ENCODE measurements at places on chromosomes 11 and 22.

DNA sequence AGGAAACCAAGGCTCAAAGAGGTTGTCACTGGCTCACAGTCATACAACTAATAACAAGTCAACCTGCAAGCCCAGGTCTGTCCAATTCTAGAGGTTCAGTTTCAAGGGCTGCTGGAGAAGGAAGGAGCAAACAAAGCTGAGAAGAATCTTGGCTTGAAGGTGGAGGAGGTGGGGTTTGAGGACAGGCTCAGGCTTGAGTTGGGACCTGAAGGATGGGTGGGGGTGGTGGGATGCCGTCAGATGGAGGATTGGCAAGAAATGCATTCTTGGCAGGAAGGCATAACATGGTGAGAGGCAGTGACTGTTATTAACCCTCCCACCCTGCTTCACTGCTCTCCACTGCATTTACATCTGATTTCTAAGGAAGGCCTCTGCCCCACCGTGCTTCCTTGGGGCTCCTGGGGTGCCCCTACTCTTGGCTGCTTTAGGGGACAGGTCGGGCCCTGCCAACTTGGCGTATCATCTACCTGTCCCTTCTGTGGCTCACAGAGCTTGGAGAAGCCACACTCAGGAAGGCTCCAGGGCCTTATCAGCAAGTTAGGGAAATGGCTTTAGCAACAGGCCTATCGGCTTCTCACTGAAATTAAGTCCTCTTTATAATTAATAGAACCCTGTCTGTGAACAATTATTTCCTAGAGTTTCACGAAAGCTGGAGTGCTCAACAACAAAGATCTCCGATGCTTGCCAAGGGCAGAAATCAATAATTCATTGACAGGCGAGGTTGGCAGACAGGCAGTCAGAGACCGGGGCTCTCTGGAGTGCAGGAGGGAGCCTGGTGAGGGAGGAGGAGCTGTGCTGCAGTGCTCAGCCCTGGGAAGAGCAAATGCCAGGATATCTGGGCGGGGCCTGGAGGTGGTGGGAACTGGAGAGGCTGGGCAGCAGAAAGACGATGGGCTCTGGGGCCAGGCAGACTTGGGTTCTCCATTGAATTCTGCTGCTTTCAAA lies 84.9 kb upstream of the NARS2 start:
- no peak for DNase-seq

DNA sequence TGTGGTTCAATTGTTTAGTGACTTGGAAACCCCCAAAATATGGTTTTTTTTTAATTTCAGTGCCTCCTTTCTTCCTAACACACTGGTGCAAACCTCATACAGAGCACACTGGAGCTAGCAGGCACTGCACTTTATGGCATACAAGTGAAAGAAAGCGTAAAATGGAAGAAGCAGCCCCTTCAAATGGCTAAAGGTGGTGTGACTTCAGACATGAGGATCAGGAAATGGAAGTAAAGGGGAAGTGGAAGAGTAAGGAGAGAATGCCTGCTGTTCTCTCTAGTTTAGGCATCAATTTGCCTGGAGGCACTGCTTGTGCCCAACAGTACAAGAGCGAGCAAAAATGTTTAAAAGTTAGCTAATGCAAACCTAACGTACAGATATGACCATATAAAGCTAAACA lies 5.7 kb downstream of the RSF1 start:
- no peak for DNase-seq

- peak; percentile 63 for DNase-seq
These were observed 6.5 kb upstream of the SPON1 start for GRCh38 chr11:13955971-13956421.

DNA sequence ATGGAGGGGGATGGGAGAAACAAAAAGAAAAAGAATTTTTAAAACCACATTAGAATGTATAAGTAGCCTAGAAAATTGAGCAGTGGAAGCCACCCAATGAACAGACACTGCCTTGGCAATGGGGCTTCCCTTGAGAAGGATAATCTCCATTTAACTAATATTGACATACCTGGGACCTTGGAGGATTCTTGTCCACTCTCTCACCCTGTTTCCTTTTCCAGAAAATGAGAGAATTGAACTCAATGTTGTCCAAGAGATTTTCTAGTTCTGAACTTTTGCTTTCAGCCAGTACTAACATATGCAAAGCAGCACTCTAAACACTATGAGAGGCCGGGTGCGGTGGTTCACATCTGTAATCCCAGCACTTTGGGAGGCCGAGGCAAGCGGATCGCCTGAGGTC lies 524 bp downstream of the MS4A8 start:
- DNase-seq = no peak

GRCh38 chr22:48485149-48486133 lies 1342.2 kb downstream of the BRD1 start:
- no peak for DNase-seq

DNA sequence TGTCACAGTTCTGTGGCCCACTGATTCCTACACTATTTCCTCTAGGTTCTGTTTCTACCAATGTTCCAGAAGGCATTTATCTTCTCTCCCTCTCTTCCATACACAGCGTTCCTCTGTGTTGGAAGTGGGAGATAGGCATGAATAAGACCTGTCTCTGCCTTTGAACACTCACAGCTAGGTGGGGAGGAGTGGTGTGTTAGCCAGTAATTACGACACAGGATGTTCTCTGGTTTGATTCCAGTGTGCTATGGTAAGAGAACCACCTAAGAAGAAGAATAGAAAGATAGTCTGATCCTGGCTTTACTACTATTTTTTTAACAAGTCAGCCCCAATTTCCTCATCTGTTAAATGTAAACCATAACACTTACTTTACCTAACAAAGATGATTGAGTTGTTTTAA lies 200.2 kb upstream of the MTMR2 start:
- DNase-seq = no peak

GRCh38 chr22:25637032-25637431 lies 72.6 kb downstream of the GRK3 start:
- no peak for DNase-seq

GRCh38 chr11:125070699-125071254 lies 7.7 kb downstream of the SLC37A2 start:
- peak; percentile 48 for DNase-seq

- DNase-seq = no peak
These were observed 75.9 kb downstream of the PHF21B start for GRCh38 chr22:44933666-44934453.

DNA sequence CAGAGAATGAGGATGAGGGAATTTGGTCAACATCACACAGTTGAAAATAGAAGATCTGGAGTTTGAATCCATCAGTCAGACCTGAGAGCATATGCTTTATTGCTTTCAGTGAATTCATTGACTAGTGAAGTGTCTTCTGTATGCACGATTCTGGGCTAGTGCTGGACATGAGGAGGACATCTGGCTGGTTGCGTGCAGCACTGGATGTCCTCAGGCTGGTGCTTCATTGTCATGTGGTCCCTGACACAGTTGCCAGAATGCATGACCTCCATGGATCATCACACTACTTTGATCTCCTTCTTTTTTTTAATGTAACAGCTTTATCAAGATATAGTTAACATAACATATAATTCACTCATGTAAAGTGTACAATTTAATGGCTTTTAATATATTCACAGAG lies 44.5 kb upstream of the MMP7 start:
- no peak for DNase-seq

DNA sequence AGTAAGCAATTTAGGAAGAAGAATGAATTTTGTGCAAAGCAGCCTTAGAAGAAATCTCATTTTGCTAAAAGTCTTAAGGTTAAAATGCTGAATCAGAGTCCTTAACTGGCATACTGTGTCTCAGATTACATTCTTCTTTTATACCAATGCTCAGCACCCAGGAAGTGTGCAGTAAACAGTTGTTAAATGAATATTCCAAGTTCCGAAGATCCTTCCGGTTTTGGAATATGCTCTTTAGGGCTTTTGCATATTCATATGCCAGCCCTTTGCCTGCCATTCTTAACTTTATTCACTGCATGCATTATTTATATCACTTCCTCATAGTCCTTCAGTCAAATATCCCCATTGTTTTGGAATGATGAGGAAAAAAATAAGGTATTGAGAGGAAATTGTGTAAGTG lies 242.0 kb downstream of the DDX10 start:
- DNase-seq = no peak

GRCh38 chr22:19755722-19756287 lies 4.8 kb upstream of the TBX1 start:
- no peak for DNase-seq

DNA sequence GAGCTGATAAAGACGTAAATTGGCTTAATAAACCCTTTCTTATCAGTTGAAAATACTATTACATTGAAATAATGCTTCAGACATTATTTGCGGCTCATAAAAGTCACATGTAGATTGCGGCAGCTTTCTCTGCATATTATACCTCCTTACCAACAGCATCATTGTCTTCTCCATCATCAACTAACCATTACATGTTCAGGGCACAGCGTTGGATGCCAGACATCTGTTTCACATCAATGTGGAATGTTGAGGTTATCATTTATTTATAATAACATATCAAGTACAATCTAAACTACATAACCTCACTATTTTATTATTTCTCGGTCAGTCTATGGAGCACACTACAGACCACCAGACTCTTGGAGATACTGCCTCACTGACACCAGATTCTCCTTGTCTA lies 573.8 kb upstream of the FAT3 start:
- no peak for DNase-seq

GRCh38 chr11:35178067-35178805 lies 39.3 kb downstream of the CD44 start:
- DNase-seq = no peak

GRCh38 chr11:114522818-114523217 lies 36.9 kb downstream of the NXPE1 start:
- DNase-seq = no peak

GRCh38 chr11:29293825-29294224 lies 723.0 kb downstream of the KCNA4 start:
- DNase-seq = peak; percentile 74

- DNase-seq = no peak
These were observed 2.3 kb downstream of the B3GAT1 start for GRCh38 chr11:134409552-134410429.

- no peak for DNase-seq
These were observed 165.8 kb downstream of the BUD13 start for GRCh38 chr11:116607027-116607426.

DNA sequence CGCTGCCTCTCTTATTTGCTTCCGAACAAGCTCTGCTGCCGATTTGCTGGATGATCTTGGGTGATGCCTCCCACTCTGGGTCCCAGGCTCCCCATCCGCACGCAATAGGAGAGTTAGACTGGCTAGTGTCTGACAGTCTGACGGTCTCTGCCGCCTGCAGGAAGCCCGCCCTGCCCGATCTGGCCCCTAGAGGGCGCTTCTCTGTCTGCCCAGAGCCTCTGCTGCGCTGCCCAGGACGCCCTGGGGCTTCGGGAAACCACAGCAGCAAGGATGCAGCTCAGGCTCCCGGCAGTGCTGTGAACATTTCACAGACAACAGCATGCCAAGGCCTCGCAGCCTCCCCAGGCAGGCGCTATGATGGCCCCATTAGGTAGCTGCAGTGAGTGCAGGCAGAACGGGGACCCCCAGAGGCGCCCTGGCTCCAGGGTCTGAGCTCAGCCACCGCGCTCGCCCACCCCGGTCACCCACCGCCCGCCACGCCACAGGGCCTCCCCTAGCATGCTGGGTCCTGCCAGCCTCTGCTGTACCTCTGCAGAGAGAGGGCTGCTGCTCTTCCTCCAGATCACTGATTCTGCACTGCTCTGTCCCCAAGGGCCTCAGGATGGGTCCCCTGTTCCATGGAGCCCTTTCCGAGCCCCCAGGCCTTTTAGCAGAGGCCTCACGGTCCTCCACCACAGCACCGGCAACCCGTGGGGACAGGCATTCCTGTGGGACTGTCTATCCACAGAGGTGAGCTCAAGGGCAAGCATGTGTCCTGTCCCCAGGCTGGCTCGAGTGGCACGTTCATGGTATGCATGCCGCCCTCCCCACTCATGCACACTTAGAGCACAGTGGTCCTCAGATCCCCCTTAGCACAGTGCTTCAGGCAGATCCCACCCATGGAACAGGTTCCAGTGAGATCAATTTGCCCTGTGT lies 4.3 kb upstream of the BAIAP2L2 start:
- peak; percentile 79 for DNase-seq

DNA sequence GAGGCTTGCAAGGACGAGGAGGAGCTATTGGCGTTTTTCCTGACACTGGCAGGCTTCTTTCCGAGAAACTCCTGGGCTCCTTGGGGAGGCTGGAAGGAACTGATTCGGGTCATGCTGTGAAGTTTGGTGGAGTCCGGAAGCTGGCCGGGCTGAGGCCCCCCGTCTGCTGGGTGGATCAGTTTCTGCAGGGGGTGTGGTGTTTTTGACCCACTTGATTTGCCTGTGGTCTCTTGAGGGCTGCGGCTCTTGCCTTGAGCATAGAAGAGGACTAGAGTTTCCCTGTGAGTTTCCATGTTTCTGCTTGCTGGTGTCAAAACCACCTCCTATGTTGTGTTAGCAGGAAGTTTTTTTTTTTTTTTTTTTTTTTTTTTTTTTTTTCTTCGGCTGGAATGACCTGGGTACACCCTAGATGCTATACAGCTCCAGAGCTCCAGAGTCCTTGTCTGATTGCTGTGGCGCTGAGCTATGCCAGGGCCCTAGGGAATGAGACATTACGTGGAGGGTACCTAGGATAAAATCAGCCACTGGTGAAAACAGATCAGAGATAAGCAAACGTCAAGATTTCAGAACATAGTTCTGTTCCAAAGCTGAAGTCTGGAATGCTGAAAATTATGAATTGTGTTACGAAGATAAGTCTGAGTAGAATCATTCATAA lies 728 bp downstream of the TBC1D22A start:
- DNase-seq = no peak

GRCh38 chr11:19018901-19019300 lies 41.6 kb downstream of the MRGPRX2 start:
- DNase-seq = no peak

DNA sequence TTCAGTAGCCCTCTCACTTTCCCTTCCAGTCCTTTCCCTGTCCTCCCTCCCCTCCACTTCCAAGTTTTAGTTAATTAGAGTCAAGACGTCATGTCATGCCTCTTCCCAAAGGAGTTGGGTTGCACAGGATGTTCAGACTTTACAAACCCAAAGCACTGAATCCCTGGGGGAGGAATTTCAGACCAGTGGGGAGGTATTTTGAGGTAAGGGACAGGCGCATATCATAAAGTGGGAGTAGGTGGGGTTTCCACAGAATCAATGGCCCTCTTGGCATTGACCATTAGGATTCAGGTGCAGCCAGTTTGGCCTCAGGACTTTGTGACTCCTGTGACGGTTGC lies 733 bp upstream of the ACP2 start:
- no peak for DNase-seq

- DNase-seq = peak; percentile 9
These were observed 74.7 kb downstream of the SC5D start for GRCh38 chr11:121367001-121367843.

- no peak for DNase-seq
These were observed 18.0 kb upstream of the DGCR6 start for GRCh38 chr22:18888115-18888514.

GRCh38 chr11:131656839-131657211 lies 286.4 kb downstream of the NTM start:
- DNase-seq = no peak

GRCh38 chr11:75242722-75243600 lies 2.4 kb downstream of the TPBGL start:
- DNase-seq = no peak
